Head of caudate nucleus (tissue), 42 donors: ENCODE measurements at places on chromosomes 5 and 9.

- DNase-seq = no peak
Observed at GRCh38 chr9:88198341-88198807, 60.1 kb upstream of the SPATA31C2 start.

DNA sequence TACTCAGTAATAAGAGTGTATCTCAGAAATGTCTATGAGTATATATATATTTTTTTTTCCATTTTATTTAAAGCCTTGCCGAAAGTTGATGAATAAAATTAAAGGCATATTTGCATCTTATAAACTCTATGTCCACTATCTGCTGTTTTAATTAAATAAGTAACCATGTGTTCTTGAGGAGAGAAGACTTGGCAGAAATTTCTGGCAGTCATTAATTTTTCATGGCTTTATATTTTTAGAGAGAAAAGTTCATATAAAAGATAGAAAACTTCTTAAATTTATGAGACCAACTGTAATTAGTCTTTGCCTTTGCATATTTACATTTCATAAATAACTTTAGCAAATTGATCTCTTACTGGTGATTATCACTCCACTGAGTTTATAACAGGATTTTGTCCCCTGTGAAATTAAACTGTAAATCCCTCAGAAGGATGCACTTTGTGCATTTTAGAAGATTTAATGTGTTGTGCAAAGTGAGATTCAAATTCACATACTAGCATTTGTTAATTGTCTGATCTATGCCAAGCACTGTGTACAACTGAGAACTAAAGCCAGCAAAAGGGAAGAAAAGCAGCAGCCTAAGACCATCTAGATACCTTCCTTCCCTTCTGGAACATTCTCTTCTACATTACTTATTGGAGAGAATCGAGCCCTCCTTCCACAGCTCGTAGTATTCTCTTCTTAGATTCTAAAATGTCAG is 108.7 kb downstream of the SNCAIP start:
- no peak for DNase-seq

DNA sequence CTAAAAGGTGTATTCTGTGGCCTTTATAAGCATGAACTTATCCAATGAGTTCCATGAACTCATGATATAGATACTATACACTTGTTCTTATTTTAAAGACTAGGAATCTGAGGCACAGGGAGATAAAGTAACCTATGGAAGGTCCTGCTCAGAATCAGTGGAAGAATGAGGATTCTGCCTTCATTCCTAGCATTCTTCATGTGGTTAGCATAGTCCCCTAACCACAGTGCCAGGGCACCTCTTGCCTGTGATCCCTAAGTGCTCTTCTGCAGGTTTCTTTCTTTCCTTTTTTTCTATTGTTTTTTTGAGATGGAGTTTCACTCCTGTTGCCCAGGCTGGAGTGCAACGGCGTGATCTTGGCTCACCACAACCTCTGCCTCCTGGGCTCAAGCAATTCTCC is 174.1 kb downstream of the C9orf152 start:
- no peak for DNase-seq

DNA sequence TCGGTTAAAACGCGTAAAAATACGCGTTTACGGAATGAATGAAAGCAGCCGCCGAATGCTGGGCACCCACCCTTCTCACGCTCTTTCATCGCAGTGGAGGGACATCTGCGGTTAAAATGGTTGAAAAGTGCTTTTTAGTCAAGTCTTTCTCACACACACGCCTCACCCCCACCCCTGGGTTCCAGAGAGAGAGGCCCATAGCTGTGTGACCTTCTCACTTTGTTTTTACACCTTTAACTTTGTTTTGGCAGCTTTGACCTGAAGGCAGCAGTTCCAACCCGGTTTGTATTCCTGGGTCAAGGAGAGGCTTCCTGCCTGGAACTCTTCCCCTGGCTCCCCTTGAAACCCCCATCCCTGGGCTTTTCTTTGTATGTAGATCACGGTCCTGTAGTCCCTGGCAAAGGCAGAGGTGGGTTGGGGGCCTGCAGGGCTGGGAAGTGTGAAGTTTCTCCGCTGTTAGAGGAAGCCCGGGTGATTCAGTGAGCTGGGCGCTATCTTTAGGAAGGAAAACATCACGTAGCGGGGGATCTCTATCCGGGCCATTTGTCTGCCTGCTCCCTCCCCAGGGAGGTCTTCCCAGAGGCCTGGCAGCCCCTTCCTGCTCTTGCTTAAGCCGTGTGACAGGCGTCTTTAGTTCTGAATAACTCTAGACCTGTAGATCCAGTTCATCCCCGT is 29.6 kb downstream of the SPRY4 start:
- DNase-seq = no peak

- no peak for DNase-seq
Observed at GRCh38 chr5:163938595-163938994, 433.2 kb downstream of the MAT2B start.

DNA sequence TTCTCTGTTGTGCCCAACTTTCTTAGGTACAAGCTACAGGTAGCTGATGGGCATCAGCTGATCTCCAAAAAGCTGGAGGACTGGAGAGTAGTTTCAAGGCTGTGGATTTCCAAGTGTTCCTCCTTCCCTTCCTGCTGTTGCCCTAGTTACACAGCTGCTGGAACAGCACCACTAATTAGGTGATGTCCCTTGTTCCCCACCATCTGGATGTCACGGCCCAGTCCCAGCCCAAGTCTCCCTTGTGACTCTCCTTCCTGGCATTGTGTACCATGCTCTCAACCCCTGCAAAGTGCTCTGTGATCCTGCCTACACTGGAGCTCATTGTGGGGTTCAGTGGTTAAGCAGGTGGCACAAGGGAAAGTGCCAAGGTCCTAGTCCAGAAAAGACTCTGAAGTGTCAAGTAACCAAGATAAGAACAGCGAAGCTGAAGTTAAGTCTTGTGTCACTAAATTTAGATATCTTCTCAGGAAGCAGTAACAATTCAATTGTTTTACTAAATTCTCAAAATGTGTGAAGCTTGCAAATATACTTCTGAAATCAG is 604.5 kb downstream of the ISL1 start:
- DNase-seq = no peak

DNA sequence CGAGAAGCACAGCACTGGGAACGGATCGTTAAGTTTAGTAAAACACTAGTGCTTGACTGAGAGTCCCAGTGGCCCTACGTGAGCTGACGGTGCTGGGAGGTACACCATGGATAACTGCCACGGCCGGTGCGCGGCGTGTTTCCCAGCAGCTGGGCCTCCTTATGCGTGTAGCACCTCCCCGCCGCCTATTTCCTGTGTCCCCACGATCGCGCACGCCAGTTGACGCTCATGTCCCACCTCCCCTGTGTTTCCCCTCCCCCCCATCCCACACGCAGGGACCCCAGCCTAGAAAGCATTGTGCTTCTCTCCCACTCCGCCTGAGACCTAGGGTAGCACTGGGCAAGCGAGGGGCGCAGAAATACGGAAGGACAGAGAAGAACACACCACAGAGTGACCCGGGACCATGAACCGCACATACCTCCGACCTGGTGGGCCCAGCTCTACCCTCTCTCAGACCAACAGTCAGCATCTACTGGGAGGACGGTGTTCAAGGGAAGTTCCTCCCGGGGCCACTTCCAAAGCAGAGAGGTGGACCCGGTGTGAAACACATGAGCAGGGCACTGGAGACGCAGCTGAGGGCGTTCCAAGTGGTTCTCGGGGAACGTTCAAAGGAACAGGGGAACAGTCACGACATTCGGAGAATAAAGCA is 45.6 kb downstream of the DBH start:
- DNase-seq = no peak

GRCh38 chr5:84614906-84615305 is 230.2 kb upstream of the EDIL3 start:
- no peak for DNase-seq

DNA sequence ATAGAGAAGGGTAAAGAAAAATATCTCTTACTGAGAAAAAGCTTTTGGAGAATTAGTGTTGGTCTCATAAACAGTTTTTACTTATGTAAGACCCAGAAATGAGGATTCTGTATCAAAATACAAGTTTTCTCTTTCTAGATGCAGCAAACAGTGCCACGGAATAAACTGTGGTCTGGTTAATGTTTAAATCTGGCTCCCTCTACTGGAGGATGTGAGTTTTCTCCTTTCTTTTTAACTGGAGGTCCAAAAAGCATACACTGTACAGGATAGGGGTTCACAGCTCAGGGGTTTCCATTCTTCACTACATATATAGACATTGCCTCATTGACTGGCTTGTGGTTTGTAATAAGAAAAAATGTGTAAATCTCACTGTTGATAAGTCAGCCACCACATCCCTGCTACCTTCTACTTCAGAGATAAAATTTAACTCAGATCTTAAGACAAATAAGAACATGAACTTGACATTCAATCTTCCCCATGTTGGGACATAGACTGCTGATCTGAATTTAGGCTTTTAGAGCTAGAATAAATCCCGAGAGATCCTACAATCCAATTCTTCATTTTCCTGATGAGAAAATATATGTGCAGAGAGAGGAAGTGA is 98.9 kb downstream of the CFAP95 start:
- DNase-seq = no peak

DNA sequence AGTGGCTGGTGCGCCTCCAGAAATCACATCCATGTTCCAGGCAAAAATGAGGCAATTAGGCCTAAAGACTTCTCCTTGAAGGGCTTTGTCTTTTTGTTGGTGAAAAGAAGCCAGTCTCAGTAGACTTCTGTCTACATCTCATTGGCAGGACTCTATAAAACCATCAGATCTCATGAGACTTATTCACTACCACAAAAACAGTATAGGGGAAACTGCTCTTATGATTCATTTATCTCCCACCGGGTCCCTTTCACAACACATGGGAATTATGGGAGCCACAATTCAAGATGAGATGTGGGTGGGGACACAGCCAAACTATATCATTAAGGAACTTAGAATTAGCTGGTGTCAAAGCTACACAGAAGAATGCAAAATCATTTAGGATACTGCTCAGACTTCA is 77.7 kb upstream of the SNX2 start:
- DNase-seq = no peak

DNA sequence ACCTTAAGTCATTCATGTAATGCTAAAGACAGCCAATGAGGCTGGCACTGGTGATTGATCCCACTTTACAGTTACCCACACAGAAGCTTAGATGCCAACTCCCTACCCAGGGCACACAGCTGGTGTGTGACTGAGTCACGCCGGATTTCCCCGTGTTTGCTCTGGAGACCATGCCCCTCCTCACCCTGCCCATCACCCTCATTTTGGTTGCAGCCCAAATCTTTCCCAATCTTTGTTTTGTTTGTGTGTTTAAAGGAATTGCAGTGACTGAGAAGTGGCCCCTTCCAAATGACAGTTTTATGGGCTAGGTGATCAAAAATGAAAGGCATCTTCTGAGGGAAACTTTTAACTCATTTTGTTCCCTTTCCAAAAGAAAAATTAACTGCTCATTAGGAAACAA is 10.9 kb downstream of the FBXL7 start:
- DNase-seq = no peak

DNA sequence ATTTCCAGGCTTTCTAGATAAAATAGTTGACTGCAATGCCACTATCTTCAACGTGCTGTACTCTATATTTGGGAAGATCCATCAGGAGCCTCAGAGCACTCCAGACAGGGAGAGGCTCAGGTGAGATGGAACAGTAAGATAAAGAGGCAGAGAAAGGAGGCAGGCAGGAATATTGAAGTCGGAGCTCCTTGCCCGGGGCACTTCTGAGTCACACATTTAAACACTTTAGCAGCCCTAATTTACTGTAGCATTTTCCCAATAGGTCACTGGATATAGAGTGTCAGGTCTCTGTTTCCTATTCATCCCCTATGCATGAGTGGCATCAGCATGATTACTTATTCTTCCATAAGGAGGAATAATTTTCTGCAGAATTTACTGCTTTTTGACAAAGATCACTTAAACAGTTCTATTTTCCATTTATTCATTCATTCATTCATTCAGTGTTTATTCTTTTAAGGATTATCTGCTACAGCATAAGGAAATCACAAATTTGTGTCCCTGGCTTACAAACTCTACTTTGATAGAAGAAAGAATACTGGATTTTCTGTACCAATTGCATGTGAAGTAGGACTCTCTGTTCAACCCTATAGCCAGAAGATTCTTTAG is 170.7 kb downstream of the MAPKAP1 start:
- DNase-seq = no peak

GRCh38 chr5:127583866-127584265 is 65.0 kb upstream of the CTXN3 start:
- DNase-seq = no peak

DNA sequence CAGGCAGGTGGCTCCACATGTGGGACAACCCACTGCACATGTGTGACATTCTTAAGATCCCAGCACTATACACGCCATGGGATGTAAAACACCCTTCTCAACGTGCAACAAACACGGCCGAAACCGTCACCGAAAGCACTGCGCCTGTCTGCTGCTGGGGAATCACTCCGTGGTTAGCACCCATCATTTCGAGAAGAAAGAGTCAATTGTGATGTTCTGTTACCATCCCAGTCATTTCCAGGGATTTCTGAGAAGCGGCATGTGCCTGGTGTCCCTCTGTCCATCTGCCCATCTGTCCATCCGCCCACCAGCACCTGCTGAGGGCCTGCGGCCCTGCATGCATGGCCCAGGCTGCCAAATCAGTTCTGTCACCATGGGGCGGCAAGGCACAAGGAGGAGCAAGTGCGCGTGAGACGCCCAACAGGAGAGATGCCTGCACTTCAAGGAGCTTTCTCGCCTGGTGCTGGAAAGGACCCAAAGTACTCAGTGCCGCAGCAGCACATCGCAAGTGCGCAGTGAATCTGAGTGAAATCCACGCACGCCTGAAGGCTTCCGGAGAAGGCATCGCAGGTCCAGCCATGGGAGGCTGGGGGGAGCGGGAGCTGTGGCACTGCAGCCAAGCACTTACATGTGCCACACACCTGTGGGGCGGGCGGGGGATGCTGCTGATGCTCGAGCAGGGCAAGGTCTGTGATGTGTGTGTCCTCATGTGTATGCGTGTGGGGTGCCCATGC is 38.0 kb downstream of the VAV2 start:
- no peak for DNase-seq

DNA sequence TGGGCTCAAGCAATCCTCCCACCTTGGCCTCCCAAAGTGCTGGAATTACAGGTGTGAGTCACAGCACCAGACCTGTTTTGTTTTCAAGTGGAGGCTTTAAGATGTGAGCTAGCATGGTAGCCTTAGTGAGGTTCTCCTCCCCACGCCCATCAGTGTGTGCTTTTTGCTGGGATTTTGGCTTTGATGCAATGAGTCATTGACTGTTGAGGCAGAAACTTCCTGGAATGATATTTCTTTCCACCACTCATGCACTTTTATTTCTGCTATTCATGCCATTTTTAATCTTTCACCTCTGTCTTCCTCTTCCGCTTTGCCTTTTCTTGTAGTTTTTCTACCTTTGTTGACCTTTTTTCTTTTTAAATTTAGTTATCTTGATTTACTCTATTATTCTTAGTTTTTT is 4.2 kb upstream of the NFIL3 start:
- no peak for DNase-seq

- no peak for DNase-seq
Observed at GRCh38 chr5:103247118-103247517, 11.4 kb upstream of the MACIR start.

GRCh38 chr5:5155617-5156016 is 15.5 kb downstream of the ADAMTS16 start:
- DNase-seq = no peak
